ENCODE measurements at places on chromosomes 7 and 10. TPM values are rescaled to one million over a fixed set of nuclear protein-coding genes. Genes with fewer than 3 reads are reported as not detected.

The ZSCAN21 gene
- total RNA-seq, result 9.3 TPM

- DNase-seq, result no peak
Observed at GRCh38 chr10:79477456-79477855, 32.0 kb upstream of the ZCCHC24 start.

DNA sequence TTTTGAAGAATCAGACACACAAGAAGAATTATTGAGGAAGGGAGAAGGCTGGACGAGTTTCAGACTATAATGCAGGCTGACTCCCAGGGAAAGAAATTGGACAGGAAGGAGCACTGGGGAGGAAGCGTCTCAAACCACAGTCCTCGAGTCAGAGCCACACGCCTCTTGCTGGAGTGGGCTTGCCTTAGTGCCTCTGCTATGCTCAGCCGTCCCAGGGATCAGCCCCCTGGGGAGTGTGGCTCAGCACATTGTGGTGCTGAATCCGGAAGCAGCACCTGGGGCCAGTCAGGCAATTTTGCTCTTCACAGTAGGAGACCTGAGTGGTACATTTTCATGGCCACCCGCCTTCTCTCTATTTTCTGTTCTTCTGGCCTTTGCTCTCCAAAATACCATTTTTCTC, 67.4 kb upstream of the SLC35G1 start:
- DNase-seq, result no peak

- no peak for DNase-seq
Observed at GRCh38 chr7:10537764-10538163, 435.9 kb upstream of the PHF14 start.

- DNase-seq, result no peak
Observed at GRCh38 chr7:156834462-156834861, 58.5 kb downstream of the LMBR1 start.

The FBXW4 gene
- total RNA-seq, result 88.5 TPM

DNA sequence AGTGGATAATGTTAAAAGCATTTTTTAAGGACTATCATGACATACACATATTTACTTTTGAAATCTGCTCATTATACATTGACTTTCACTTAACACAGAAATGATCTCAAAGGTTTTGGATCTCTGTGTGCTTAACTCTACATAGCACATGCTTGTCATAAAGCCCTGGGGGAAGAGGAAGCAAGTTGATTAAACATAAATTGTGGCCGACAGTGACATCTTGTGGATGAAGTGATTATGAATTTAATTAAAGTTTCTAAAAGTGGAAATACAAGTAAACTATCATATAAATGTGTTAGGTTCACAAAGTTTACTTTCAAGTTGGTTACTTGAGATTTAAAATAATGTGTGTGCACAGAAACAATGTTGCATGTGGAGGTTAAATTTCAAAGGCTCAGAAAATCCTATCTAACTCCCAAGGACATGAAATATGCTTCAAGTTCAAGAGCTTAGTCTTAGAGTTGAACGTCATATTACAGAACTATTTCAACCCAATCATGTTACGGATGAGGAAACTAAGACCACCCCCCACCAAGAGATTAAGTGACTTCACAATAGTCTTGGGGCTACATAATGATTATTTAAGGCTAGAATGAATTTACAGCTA, 1247.8 kb downstream of the GATA3 start:
- DNase-seq, result no peak

DNA sequence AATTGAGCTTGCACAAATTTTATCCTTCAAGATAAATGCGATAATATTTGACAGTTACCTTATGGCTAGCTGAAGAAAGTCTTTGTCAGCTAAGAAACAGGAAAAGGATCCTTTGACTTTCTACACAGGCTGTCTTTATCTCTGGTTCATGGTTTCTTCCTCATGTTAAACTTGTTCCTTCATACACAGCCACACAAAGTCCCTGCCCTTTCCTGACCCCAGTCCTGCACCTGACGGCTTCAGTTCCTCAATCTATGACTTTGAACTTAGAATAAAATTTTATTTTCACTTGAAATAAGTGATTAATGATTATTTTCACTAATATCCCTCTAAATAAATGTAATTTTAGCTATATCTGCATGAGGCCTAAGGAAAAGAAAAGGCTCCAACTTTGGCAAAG, 77.8 kb upstream of the PRSS1 start:
- DNase-seq, result no peak

The TDRD1 gene
- 0.37 TPM for total RNA-seq

GRCh38 chr7:155649588-155649987, 5.1 kb downstream of the RBM33 start:
- DNase-seq, result no peak

The RASA4B gene
- total RNA-seq, result 18.3 TPM
